ENCODE measurements at places on chromosomes 5 and 9.
A peak's percentile ranks its signal among the peaks of the same experiment; 100 is the strongest.

- H3K27me3 ChIP-seq, result no peaks in the 10 kb centered on the region
- no peak overlapping the region for H3K4me3 ChIP-seq
- H3K36me3 ChIP-seq, result no peaks in the 10 kb centered on the region
- DNase-seq, result no peak
These were observed 155.2 kb downstream of the FRMD3 start for GRCh38 chr9:83383034-83383433.

GRCh38 chr5:61332851-61333320 is 828 bp downstream of the ZSWIM6 start:
- no peaks in the 10 kb centered on the region for H3K4me1 ChIP-seq
- peak overlapping the region; percentile 99 for H3K4me3 ChIP-seq
- peak; percentile 76 for DNase-seq
- H3K36me3 ChIP-seq, result no peaks in the 10 kb centered on the region
- H3K27me3 ChIP-seq, result no peaks in the 10 kb centered on the region
- peak overlapping the region; percentile 98 for H3K27ac ChIP-seq

DNA sequence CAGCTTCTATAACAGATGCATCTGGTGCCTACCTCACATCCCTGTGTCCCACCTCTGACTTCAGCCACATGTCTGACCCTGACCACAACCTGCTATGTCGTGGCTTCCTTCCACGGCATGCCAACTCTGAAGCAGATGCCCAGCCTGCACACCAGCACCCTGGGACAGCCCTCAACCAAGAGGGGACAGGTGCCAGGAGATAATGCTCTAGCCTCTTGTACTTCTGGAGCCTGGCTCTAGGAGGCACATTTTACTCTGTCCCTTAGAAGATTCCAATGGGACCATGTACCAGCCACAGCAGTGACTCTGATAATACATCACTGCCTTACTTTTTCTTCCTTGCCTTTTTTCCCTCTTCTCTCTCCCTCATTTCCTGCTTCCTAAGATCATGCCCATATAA is 51.4 kb downstream of the EBF1 start:
- DNase-seq, result no peak
- H3K36me3 ChIP-seq, result no peaks in the 10 kb centered on the region
- peak overlapping the region; percentile 87 for H3K27ac ChIP-seq
- peaks cover 4% of the 10 kb centered on the region for H3K4me1 ChIP-seq

GRCh38 chr5:75656311-75657003 is 45.2 kb downstream of the ANKDD1B start:
- no peaks in the 10 kb centered on the region for H3K4me1 ChIP-seq
- no peaks in the 10 kb centered on the region for H3K27me3 ChIP-seq
- H3K27ac ChIP-seq, result peak overlapping the region; percentile 75
- no peaks in the 10 kb centered on the region for H3K36me3 ChIP-seq
- H3K4me3 ChIP-seq, result peak overlapping the region; percentile 74

GRCh38 chr9:33162721-33163311 is 4.3 kb downstream of the B4GALT1 start:
- DNase-seq, result no peak
- peak overlapping the region; percentile 99 for H3K27ac ChIP-seq
- no peaks in the 10 kb centered on the region for H3K36me3 ChIP-seq
- peak overlapping the region; percentile 90 for H3K4me3 ChIP-seq

DNA sequence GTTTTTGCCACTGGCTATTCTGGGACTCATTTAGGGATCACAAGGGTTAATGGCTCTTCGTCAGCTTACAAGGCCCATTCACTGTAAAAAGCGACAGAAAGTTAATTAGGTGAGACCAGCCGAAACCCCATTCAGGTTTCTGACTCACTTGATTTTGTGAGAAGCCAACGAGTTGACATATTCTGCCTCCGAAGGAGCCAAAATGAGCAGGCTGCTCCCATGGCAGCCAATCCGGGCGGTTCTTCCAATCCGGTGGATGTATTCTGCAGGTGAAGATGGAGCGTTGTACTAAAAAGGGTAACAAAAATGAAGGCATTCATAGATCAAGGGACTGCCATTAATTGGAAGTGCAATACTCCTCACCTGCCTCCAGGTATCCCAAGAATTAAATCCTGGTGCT is 39.7 kb downstream of the DDX31 start:
- no peaks in the 10 kb centered on the region for H3K27me3 ChIP-seq
- peaks cover 42% of the 10 kb centered on the region for H3K36me3 ChIP-seq
- no peak overlapping the region for H3K27ac ChIP-seq
- DNase-seq, result no peak
- no peaks in the 10 kb centered on the region for H3K4me1 ChIP-seq

GRCh38 chr5:74918232-74918669 is 52.1 kb upstream of the FAM169A start:
- H3K27ac ChIP-seq, result no peak overlapping the region
- H3K4me1 ChIP-seq, result no peaks in the 10 kb centered on the region
- no peaks in the 10 kb centered on the region for H3K36me3 ChIP-seq
- DNase-seq, result no peak

DNA sequence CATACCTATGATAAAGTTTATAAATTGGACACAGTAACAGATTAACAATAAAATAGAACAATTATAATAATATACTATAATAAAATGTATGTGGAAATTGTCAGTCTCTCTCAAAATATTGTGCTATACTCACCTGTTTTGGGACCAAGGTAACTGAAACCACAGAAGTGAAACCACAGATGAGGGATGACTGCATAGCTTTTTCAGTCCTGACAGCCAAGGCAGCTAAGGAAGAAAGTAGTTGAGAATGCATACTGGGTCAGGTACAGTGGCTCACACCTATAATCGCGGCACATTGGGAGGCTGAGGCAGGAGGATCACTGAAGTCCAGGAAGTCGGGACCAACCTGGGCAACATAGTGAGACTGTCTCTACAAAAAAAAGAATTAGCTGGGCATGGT is 8.9 kb downstream of the SRP19 start:
- no peak for DNase-seq
- H3K4me1 ChIP-seq, result no peaks in the 10 kb centered on the region
- peaks cover 60% of the 10 kb centered on the region for H3K36me3 ChIP-seq
- no peak overlapping the region for H3K27ac ChIP-seq

DNA sequence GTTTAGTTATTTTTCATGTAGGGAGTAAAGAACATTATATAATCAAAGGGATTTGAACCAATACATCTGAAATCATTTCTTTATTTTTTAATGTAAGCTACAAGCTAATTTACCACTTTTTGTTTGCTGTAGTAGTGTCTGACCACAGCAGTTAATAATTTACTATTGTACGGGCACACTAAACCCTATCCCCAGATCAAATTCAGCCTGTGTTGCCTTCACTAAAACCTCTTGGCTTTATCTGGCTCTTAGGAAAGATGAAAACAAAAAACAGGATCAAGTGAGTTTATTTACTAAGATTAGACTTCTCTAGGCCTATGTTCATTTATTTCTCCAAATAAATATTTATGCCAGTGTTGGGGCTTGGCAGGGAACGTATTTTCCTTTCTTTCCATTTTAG is 384.1 kb downstream of the EBF1 start:
- H3K27me3 ChIP-seq, result no peaks in the 10 kb centered on the region
- H3K27ac ChIP-seq, result no peak overlapping the region
- DNase-seq, result no peak
- H3K36me3 ChIP-seq, result peaks cover 17% of the 10 kb centered on the region
- H3K4me3 ChIP-seq, result no peak overlapping the region

GRCh38 chr5:34576891-34577666 is 79.0 kb upstream of the RAI14 start:
- no peak overlapping the region for H3K4me3 ChIP-seq
- no peaks in the 10 kb centered on the region for H3K4me1 ChIP-seq
- H3K36me3 ChIP-seq, result no peaks in the 10 kb centered on the region
- DNase-seq, result no peak

GRCh38 chr5:143860211-143860610 is 48.2 kb downstream of the HMHB1 start:
- no peaks in the 10 kb centered on the region for H3K27me3 ChIP-seq
- H3K4me3 ChIP-seq, result no peak overlapping the region
- no peaks in the 10 kb centered on the region for H3K36me3 ChIP-seq
- no peaks in the 10 kb centered on the region for H3K4me1 ChIP-seq
